Colonic mucosa (tissue), 4 donors: ENCODE measurements at places on chromosomes 13 and 19. TPM values are rescaled to one million over a fixed set of nuclear protein-coding genes. Genes with fewer than 3 reads are reported as not detected.
A peak's percentile ranks its signal among the peaks of the same experiment; 100 is the strongest.

VSIG10L gene
- 2.1 TPM for total RNA-seq

DNA sequence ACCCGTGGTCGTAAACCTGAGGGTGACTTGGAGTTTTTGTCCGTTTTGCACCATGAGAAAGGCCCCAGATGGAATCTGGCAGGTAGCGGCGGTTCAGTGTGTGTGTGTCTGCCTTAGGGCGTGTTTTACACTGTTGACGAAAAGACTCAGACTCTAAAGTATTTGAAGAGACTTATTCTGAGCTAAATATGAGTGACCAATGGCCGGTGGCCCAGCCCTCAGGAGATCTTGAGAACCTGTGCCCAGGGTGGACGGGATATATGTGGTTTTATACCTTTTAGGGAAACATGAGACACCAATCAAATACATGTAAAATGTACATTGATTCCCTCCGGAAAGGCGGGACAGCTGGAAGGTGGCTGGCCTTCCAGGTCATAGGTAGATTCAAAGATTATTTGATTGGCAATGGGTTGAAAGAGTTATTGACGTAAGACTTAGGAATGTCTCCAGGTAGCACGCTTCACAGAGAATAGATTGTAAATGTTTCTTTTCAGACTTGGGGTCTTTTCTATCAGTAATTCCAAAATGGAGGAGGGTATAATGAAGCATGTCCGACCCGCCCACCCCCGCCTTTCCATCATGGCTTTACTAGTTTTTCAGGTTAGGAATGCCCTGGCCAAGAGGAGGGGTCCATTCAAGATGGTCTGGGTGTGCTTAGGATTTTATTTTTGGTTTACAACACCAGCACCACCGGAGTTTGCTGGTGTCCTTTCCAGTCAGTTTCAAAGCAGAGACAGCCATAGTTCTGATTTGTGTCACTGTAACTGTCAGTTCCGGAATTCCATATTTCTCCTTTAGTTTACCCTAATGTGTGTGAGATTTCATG is 1.0 kb upstream of the ZNF529 start:
- DNase-seq: no peak

CCNA1 gene
- not detected for total RNA-seq

DNA sequence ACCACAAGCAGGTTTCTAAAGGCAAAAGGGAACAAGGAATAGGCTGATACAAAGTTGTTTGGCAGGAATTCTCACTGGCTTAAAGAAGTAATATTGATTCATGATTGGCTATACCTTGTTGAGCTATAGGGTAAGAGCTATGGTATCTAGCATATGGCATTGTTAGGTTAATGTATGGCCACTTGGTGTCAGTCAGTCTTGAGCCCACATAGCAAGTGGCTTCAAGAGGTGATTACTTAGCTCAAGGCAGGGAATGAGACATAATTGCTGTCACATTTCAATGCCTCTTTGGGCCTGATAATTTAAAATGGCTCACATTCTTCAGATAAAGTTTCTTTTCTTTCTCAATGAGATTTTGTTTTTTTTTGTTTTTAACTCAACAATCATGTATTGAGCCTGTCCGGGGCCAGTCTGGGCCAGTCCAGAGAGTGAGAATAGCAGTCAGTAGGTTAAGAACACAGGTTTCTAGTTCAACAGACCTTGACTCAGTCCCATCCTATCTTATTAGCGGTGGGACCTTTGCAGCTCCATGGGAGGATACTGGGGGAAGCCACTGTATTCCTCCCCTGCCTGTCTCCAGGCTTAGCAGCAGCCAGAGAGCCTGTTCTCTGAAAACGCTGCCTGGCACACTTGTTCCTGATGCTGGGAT is 45.8 kb upstream of the RCBTB2 start:
- no peak for DNase-seq

TNFRSF19 gene
- total RNA-seq: 0.82 TPM

FUT6 gene
- 89.4 TPM for total RNA-seq

- DNase-seq: no peak
These were observed 21.3 kb downstream of the ANKRD10 start for GRCh38 chr13:110893571-110893970.

DNA sequence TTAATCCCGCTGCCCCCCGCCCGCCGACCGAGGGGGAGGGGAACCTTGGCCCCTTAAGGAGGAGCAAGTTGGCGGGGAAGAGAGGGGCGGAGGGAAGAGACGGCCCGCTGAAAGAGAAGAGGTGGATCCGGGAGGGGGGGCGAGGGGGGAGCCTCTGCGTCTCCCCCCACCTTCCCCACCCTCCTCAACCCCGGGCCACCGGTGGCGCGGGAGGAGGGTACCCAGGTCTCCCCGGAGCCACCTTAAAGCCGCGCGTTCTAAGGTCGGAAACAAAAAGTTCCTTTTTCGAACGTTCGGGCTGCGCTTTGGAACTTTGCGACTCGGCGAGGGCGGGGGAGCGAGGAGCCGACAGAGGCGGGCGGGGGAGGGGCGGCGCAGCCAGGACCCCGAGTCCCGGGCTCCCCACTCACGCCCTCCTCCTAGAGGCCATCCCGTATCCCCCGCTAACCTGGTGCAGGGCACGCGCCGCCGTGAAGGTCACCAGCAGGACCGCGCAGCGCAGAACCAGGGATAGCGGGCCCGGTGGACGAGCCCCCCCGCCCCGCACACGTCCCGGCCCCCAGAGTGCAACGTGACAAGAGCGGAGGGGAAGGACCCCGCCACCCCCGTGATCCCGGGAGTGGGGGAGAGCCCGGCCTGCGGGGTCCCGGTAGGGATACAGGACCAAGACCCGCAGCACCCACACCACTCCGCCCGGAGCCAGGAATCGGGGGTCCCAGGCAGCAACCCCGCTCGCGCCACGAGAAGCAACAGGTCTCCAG is 659 bp downstream of the ERF start:
- DNase-seq: peak; percentile 86

GIPC3 gene
- total RNA-seq: 0.40 TPM

CFAP97D2 gene
- total RNA-seq: not detected

- DNase-seq: no peak
These were observed 311.3 kb downstream of the DLEU7 start for GRCh38 chr13:50531917-50532899.

- DNase-seq: no peak
These were observed 5.6 kb downstream of the RPS9 start for GRCh38 chr19:54206030-54206830.

DNA sequence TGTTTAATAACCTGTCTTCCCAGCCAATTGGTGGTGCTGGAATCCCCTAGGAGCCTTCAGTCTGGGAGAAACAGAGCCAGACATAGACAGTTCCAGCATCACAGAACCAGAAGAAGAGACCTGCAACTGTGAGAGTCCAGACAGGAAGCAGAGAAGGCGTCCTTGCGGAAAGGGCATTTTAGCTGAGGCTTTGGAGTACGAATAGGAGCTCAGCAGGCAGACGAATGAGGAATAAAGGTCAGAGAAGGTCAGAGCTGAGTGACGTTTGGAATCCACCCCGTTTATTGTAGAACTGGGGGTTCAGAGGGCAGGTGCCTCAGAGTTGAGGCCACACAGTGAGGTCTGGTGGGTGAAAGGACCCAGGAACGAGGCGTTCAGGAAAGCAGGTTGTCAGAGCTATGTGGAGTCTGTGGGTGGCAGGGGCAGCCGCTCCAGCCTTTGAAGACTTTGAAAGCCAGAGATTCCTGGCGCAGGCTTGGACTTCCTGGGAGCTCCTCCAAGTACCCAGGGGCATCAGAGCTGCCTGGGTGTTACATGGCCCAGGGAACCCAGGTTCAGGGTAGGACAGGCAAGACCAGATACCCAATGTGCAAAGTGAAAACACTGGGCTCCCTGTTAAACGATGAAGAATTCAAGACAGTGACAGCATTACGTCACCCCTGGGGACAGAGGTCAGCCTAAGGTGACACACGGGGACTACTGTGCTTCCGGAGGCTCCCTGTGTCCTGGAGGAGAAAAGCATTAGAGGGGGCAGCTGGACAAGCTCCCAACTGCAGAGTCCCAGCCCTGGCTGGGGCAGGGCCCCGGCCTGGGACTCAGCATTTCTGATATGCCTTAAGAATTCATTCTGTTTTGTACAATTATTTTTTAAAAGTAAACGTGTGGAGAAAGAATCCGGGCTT is 5.5 kb downstream of the ARRDC2 start:
- no peak for DNase-seq

- no peak for DNase-seq
These were observed 180.2 kb upstream of the TSC22D1 start for GRCh38 chr13:44756276-44756810.

GRCh38 chr19:7748756-7749155 is 1.4 kb upstream of the CD209 start:
- no peak for DNase-seq

ZNF790 gene
- total RNA-seq: 3.1 TPM

ZNF154 gene
- total RNA-seq: 2.0 TPM

DNA sequence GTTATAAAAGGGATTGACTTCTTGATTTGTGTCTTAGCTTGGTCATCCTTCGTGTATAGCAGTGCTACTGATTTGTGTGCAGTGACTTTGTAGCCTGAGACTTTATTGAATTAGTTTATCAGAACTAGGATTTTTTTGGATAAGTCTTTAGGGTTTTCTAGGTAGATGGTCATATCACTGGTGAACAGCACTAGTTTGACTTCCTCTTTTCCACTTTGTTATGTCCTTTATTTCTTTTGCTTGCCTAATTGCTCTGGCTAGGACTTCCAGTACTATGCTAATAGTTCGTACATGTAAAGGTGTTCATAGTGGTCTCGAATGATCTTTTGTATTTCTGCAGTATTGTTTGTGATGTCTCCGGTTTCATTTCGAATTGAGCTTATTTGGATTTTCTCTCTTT is 145.4 kb downstream of the DNAJC3 start:
- no peak for DNase-seq

DNA sequence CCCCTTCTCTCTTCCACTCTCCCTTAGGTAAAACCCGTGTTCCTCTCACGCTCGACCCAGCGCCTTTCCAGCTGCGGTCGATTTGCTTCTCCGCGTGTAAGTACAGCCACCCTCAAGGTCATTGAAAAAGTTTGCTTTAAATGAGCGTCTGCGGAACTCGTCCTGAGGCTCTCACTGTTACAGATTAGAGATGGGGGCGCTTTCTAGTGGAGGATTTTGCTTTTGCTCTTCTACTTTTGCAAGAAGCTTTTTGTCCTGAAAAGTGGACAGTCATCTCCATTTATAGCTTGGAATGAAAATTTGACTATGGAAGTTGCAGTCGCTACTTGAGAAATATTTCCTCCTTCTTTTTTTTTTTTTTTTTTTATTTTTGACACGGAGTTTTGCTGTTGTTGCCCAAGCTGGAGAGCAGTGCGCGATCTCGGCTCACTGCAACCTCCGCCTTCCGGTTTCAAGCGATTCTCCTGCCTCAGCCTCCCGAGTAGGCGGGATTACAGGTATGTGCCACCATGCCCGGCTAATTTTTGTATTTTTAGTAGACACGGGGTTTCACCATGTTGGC is 595 bp upstream of the RAB20 start:
- no peak for DNase-seq

DNA sequence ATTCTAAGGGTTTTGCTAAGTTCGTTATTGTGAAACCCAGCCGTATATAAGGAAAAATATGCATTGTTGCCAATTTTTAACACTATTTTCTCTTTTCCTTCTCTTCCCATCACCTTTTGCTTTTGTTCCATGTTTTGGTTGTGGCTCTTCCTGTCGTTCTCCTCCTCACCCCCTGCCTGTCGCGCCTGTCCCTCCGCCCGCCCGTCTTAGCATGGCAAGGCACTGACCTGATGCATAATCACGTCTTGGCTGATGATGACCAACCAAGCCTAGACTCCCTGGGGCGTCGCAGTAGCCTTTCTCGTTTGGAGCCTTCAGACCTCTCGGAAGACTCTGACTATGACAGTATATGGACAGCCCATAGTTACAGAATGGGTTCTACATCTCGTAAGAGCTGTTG is 28.5 kb upstream of the TEX29 start:
- DNase-seq: no peak

- DNase-seq: no peak
These were observed 4.3 kb downstream of the SLC25A30 start for GRCh38 chr13:45413826-45414307.

GRCh38 chr19:56321254-56321988 is 6.8 kb upstream of the ZSCAN5A start:
- DNase-seq: no peak

INAFM1 gene
- total RNA-seq: 12.8 TPM

FFAR3 gene
- total RNA-seq: 0.27 TPM

DNA sequence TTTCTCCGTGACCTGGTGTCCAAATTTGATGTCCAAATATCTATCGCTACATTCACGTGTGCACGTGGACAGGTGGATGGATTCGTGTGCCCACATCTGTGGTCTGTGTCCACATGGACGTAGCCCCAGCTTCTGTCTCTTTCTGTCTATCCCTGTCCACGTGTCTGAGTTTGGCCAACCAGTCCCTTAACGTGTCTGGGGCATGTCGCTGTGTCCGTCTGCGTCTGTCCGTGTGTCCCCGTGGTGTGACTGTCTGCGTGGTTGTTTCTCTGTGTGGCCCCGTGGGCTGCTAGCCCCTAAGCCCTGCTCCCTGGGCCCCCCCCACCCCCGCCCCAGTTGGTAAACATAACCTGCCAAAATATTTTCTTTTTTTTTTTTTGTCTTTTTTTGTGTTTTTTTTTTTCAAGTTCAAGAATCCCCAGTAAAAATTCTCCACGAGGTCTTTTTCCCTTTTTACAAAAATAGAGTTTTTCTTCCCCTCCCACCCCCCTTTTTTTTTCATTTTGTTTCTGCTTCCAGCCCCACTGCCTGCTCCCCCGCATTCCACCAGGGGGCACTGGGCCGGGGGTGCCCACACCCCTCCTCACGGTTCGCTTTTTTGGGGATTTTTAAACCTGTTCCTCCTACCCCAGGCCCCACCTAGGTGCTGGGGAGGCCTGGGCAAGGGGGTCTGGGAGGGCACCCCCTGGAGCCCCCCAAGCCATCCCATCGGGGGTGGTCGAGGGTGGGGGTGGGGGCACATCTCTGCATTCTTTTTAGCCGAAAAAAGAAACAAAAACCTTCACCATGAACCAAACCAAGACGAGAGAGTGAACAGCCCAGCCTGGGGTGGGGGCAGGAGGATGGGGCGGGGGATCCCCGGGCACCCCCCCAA is 18.3 kb downstream of the PRKCSH start:
- DNase-seq: no peak

STOML3 gene
- total RNA-seq: not detected

AMH gene
- 5.1 TPM for total RNA-seq

DNA sequence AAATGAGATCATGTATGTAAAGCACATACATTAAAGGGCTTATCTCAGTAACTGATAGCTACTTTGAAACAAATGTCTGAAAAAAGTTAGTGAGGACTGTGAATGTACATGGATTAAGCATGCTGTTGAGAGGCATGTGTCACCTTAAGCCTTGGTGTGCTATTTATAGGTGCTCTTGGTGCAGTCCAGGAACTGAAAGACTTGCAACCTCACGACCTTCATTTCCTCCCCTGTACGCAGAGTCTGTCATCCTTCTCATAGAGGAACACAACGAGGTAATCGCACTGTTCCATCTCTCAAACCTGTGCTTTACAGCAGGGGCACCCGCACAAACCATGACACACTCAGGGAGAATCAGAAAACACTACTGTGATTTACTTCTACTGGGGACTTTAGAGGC is 65.6 kb downstream of the UFM1 start:
- DNase-seq: no peak

AP1M2 gene
- 172 TPM for total RNA-seq

- DNase-seq: no peak
These were observed 1070.6 kb downstream of the PCDH9 start for GRCh38 chr13:66159511-66159910.

GRCh38 chr13:107413005-107413404 is 802.3 kb downstream of the LIG4 start:
- no peak for DNase-seq

ZDHHC20 gene
- 111 TPM for total RNA-seq

- no peak for DNase-seq
These were observed 488.1 kb downstream of the COG6 start for GRCh38 chr13:40143559-40143958.

CLEC17A gene
- total RNA-seq: 0.12 TPM

DMWD gene
- 29.1 TPM for total RNA-seq

ADPRHL1 gene
- total RNA-seq: 4.6 TPM
